ENCODE measurements at places on chromosomes 7 and 10.

- no peak for DNase-seq
Observed at GRCh38 chr7:33885290-33886148, 19.8 kb upstream of the BMPER start.

- DNase-seq: no peak
Observed at GRCh38 chr10:94402843-94403379, 570 bp downstream of the TBC1D12 start.

DNA sequence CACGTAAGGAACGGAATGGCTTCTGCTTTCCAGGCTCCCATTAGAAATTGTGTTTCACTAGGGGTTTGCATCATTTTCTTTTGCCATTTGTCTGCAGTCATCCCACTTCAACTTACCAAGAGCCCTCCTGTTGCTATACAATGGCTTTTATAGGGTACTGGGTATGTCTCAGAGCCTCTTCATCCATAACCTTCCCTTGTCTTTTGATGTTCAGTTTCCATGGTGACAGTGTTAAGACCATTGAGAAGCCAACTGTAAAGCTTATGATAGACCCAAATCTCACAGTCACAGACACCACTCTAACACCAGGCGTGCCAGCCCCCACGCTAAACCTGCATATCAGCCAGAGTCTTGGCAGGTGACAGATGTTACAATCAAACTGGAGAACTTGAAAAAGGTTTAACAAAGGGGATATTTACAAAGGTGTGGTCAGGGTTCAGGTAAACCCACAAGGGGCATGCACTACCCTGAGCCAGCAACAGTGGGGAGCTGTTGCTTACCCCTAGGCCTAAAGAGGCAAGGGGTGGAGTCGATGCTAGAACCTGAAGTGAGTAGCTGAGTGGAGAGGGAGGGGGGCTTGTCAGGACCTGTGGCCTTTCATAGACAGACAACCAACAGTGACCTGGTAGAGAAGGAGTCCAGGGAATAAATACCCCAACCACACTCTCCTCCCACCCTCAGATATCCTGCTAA, 53.2 kb upstream of the ABLIM1 start:
- DNase-seq: no peak

GRCh38 chr7:106597751-106598546, 63.0 kb downstream of the CCDC71L start:
- DNase-seq: no peak

- DNase-seq: no peak
Observed at GRCh38 chr7:127530148-127530547, 55.2 kb downstream of the GCC1 start.

- DNase-seq: no peak
Observed at GRCh38 chr7:5439572-5440496, 16.2 kb upstream of the TNRC18 start.

Data from posterior cingulate gyrus (tissue), 11 donors.